ENCODE measurements at places on chromosomes 5 and 9.

GRCh38 chr5:72252574-72253155 lies 67.4 kb downstream of the MRPS27 start:
- no peak for DNase-seq

DNA sequence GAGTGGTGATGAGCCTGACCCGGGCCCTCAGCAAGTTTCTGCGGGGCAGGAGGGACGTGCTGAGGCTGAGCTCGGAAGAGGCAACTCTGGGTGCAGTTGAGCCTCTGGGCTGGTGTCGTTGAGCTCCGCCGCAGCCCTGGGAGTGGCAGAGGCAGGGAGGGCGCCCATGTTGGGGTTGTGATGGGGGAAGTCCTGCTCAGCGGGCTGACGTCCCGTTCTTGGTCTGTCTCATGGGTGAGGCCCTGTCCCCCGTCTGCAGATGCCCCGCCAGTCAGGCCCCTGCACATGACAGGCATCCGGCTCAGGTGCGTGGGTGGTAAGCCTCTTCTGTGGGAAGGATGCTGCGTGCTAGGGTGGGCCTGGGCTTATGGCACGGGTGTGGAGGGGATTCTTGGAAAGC lies 64.3 kb downstream of the RXRA start:
- DNase-seq, result no peak

DNA sequence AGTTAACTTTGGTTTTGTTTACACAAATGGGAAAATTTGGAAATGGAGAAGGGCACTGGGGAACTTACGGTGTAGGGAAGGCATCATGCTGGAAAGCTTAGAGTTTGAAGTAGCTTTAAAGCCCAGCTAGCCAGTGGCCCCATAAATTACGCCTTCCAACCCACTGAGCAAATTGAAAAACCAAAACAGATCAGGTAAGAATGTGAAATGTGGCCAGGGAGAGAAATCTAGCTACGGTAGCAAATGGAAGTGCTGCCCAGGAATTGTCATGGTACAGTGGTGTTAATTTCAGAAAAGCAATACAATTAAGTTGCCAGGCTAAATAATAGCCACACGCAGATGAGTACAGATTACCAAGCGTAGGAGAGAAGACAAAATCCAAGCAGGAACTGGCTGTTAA lies 654.8 kb downstream of the PRELID2 start:
- no peak for DNase-seq

DNA sequence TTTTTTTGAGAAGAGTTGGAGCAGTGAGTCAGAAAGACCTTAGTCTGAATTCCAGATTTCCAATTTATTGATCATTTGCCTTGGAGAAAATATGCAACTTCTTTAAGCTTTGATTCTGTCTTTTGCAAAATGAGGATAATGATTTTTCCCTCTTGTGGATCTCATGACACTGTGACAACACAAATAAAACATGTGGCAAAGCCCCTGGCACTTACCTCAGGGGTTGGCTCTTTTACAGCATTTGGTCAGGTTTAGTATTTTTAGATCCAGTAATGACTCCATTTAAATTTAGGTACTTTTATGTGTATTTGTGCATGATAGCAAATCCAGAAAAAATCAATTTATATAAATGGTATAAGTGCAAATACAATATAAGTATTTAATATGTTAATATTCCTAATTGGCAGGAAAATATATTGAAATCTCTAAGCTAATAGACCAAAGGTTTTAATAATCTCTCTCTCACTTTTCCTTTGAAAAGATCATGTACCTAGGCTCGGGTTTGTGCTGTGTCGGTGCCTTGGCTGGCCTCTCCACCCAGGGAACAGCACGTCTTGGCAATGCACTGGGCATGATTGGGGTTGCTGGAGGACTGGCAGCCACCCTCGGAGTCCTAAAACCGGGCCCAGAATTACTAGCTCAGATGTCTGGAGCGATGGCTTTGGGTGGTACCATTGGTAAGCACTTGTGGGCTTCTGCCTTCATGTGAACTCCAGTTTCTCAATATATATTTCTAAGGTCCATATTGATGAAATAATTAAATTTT lies 49.7 kb downstream of the NNT start:
- DNase-seq, result no peak

- no peak for DNase-seq
Measured at GRCh38 chr5:64944868-64945267, 176.1 kb downstream of the CWC27 start.

DNA sequence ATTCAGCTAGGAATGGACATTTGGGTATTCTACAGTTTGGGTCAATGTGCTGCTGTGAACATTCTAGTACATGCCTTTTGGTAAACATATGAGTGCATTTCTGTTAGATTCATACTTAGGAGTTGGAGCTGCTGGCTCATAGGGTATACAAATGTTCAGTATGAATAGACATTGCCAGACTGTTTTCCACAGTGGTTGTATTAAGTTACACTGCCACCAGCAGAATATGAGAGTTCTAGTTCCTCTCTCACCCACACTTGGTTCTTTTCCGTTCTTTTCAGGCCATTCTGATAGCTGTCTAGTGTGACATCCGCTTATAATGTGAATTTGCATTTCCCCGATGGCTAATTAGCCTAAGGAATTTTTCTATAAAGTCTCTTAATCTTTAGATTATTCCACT lies 25.0 kb downstream of the STOM start:
- no peak for DNase-seq

DNA sequence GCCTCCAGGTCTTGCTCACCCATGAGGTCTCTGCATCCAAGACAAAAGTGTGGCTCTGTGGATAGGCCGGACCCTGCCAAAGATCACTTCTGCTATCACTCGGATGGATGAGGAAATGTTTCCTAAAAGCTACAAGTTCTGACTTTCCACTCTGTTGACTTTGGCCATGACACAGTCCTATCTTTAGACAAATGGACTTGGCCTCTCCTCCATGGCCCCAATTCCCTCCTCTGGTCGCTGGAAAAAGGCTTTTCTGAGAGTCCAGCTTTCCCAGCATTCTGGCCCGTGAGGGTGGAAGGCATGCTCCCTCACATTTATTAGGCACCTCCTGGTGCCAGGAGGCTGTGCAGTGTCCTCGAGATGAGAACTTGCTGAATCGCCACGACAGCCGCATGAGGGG lies 83.1 kb downstream of the COL27A1 start:
- DNase-seq, result no peak

- DNase-seq, result peak; percentile 79
Measured at GRCh38 chr9:134325096-134325812, 1.0 kb upstream of the RXRA start.

DNA sequence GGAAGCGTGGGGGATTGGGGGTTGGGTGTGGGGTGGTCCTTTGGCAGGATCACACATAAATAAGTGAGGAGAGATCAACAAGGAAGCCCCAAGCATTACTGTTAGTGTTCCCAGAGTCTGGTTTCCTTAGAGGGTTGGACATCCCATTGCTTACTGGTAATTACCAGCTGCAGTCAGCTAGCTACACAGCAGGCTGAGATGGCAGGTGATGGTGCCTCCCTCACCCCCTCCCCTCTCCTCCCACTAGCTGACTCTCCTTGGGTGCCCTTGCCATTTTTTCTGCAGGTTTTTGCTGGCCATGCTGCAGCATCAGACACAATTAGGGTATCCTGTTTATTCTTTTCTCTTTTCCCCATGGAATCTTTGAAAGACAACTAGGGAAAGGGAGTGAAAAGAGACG lies 107.5 kb upstream of the TLR4 start:
- no peak for DNase-seq

- no peak for DNase-seq
Measured at GRCh38 chr9:72473474-72474261, 47.7 kb upstream of the TMC1 start.

GRCh38 chr5:126365446-126366198 lies 57.6 kb upstream of the GRAMD2B start:
- DNase-seq, result no peak

- no peak for DNase-seq
Measured at GRCh38 chr9:38373679-38374078, 18.8 kb upstream of the ALDH1B1 start.

DNA sequence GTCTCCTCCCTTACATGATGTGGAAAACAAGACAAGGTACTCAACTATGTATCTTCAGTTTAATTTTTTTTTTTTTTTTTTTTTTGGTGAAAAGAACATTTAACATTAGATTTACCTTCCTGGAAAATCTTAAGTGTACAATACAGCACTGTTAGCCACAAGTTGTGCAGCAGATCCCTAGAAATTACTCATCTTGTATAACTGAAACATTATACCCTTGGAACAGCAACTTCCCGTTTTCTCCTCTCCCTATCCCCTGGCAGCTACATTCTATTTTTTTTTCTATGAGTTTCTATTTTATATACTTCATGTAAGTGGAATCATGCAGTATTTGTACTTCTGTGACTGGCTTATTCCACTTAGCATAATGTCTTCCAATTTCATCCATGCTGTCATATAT lies 421.9 kb upstream of the FTMT start:
- no peak for DNase-seq

- no peak for DNase-seq
Measured at GRCh38 chr5:139985290-139985689, 57.8 kb downstream of the NRG2 start.

GRCh38 chr5:87787625-87788256 lies 375.0 kb upstream of the CCNH start:
- peak; percentile 36 for DNase-seq

DNA sequence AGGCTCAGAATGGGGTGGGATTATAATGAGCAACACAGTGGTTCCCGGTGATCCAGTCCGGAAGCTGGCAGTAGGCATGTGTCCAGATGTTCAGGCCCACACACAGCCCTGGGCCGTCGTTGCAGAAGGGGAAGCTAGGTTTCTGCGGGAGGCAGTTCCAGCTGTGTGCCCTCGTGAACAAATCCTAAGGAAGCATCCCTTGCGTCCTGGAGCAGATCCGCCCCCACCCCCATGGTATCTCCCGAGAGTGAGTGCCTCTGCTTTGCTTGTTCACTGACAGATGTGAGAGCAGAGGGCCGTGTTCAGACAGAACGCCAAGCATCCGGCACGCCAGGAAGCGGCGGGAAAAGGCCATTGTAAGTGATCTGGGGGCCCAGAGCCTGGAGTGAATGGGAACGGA lies 104.8 kb downstream of the PDE6A start:
- no peak for DNase-seq

DNA sequence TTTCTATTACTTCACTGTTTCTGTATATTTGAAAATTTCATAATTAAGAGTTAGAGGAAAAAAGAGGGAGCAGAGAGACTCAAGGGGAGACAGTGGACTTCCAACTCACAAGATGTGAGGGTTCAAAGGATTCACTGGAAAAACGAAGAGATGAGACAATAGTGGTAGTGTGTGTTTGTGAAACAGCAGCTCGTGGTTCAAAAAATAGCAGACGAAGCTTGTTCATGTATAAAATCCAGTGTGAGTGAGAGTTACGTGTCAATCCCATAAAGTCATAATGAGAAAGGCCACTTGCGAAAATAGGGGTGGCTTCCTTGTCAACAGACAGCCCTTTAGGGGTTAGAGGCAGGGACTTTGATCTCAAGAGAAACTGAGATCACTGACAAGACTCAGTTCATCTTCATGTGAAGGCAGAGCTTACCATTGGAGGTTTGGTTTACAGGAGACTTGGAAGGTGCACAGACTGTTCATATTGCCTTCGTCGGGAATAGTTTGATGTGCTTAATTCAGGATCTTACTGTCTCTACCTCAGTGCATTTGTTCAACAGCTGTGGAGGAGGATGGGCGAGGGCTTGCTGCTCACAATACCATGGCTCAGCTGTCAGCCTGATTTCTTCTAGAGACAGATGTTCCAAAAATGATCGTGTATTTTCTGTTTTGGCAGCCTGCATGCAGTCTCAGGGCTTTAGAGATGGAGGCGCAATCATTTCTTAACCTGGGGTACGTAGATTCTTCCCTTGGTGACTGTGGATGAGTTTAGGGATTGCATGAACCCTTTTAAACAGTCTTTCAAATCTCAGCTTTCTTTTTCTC lies 105.7 kb upstream of the KLF9 start:
- no peak for DNase-seq

GRCh38 chr5:119276978-119277377 lies 78.8 kb upstream of the TNFAIP8 start:
- DNase-seq, result no peak

DNA sequence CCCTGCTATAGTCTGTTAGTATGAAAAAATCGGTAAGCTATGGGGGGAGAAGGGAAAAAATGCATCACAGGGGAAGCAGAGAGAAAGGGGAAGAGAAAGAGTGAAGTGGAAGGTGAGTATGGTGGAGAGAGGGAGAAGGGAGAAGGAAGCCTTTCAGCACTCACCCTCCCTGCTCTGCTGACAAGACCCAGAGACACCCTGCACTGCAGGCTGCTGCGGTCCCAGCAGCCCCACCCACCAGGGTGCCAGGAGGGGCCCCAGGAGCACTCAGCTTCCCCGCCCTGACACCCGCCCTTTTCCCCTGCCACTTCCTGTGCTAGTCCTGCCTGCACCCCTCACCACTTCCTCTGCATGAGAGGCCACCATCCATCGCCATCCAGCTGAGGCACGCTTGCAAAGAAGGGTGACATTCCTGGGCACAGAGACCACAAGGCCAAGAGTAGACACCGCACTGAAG lies 12.7 kb downstream of the STK10 start:
- DNase-seq, result no peak

GRCh38 chr9:16252616-16253015 lies 617.9 kb downstream of the BNC2 start:
- DNase-seq, result peak; percentile 60

GRCh38 chr9:35180801-35181200 lies 19.0 kb downstream of the UNC13B start:
- no peak for DNase-seq

GRCh38 chr5:79488775-79489174 lies 25.2 kb downstream of the HOMER1 start:
- DNase-seq, result no peak

- no peak for DNase-seq
Measured at GRCh38 chr5:32639943-32640342, 54.6 kb downstream of the SUB1 start.

DNA sequence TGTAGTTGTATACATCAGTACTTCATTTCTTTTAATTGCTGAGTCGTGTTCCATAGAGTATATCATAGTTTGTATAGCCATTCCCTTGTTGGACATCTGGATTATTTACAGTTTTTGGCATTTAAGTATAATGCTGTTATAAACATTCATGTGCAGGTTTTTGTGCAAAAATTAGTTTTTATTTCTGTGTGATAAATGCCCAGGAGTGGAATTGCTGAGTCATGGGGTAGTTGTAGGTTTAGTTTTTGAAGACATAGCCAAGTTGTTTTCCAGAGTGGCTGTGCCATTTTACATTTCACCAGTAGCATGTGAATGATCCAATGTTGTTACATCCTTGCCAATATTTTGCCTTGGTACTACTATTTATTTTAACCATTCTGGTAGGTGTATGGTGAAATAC lies 12.5 kb downstream of the ZNF354B start:
- DNase-seq, result no peak

- DNase-seq, result peak; percentile 70
Measured at GRCh38 chr5:16679863-16680262, 63.1 kb upstream of the RETREG1 start.

- no peak for DNase-seq
Measured at GRCh38 chr9:27335075-27335474, 38.1 kb upstream of the EQTN start.

DNA sequence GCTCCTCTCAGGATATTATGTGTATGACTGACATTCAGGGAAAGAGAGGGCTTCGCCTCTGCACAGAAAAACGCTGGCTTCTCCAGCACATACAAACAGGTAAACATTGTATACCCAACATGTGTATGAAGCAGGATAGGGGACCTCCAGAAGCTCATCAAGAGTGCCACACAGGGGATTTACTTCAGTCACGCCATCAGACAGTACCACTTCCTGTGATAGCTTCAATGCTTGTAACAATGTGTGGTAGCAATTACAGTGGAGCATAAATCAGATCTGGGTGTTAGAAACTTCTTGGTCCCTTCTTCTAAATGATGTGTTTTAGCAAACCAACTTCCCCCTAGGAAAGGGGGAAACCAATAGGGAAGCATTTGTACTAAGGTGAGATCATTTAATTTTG lies 160.8 kb downstream of the TSSK1B start:
- DNase-seq, result no peak

Data from iPS-NIHi11 (cell line).